CD8-positive, alpha-beta T cell (primary cell): ENCODE measurements at places on chromosomes 4 and X. TPM values are rescaled to one million over a fixed set of nuclear protein-coding genes. Genes with fewer than 3 reads are reported as not detected.

GRCh38 chr4:111837761-111838160, 307.5 kb upstream of the FAM241A start:
- no peak for DNase-seq

DNA sequence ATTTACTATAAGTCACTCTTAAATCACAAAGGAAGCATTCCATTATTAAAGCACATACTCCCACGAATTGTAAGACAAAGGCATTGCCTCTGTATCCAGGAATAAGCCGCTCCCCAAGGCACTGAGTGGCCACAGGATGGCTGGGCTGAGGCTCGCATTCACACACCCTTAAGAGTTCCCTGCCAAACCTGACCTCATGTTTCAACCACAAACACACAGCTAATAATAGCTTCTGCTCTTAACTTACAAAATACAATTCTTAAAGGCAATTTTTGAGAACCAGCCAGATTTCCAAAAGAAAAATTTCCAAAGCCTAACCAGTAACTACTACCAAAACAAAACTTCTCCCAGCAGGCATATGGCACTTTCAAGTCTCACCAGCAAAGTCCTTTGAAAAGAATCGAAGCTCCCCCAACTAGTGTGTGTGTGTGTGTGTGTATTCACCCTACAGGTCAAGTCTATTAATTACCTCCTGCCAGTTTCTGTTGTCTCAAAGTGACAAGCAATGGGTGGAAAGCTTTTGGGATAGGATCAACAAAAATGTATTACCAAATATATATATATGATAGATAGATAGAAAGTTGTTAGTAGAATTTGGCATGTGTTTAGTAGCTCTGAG, 36.0 kb downstream of the ARHGAP6 start:
- no peak for DNase-seq

- DNase-seq, result no peak
Observed at GRCh38 chr4:154686838-154687237, 57.0 kb upstream of the LRAT start.

DNA sequence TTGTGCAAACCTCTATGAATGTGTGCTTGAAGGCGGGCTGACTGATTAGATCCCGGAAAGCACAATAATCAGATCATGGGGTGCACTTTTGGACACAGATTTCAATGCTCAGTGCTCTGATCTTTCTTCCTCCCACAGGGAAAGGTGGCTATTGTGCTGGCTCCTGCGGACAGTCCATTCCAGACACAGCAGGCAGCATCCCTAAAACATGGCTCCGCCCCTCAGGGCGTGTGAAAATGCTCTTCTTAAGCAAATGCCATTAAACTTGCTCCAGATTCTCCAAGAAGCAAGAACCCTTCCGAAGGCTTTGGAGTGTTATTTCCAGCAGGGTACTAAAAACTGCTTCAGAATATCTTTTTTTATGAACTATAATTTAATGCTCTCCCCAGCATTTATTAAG, 100.0 kb downstream of the SLC2A9 start:
- no peak for DNase-seq

The TCEAL2 gene
- total RNA-seq, result 0.42 TPM

The FATE1 gene
- not detected for total RNA-seq

- DNase-seq, result no peak
Observed at GRCh38 chr4:155693015-155693663, 26.5 kb downstream of the GUCY1A1 start.

GRCh38 chrX:97074400-97074799, 190.7 kb downstream of the RPA4 start:
- DNase-seq, result no peak

GRCh38 chr4:102172341-102172740, 172.9 kb downstream of the SLC39A8 start:
- no peak for DNase-seq

GRCh38 chr4:157045507-157046127, 30.3 kb upstream of the GLRB start:
- DNase-seq, result no peak

The PPP2R2C gene
- not detected for total RNA-seq

The BEND2 gene
- not detected for total RNA-seq

The CT45A10 gene
- not detected for total RNA-seq

DNA sequence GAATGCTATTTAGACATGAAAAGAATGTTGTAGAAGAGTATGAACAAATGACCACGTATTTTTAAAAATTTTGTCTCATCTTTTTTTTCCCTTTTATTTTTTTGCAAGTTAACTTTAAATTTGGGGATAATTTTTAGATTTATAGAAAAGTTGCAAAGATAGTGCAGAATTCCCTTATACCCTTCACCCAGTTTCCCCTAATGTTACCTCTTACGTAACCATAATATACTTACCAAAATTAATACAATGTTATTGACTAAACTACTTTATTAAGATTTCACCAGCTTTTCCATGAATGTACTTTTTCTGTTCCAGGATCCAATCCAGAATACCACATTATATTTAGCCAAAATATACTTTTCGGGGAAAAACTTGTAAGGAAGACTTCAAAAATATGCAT, 12.3 kb downstream of the CHRNA9 start:
- no peak for DNase-seq

The PPEF2 gene
- not detected for total RNA-seq
